ENCODE measurements at places on chromosomes 3 and 15.

GRCh38 chr3:43217633-43218032, 68.7 kb upstream of the SNRK start:
- DNase-seq: no peak

- no peak for DNase-seq
These were observed 5.9 kb downstream of the ANKRD63 start for GRCh38 chr15:40276927-40277326.

DNA sequence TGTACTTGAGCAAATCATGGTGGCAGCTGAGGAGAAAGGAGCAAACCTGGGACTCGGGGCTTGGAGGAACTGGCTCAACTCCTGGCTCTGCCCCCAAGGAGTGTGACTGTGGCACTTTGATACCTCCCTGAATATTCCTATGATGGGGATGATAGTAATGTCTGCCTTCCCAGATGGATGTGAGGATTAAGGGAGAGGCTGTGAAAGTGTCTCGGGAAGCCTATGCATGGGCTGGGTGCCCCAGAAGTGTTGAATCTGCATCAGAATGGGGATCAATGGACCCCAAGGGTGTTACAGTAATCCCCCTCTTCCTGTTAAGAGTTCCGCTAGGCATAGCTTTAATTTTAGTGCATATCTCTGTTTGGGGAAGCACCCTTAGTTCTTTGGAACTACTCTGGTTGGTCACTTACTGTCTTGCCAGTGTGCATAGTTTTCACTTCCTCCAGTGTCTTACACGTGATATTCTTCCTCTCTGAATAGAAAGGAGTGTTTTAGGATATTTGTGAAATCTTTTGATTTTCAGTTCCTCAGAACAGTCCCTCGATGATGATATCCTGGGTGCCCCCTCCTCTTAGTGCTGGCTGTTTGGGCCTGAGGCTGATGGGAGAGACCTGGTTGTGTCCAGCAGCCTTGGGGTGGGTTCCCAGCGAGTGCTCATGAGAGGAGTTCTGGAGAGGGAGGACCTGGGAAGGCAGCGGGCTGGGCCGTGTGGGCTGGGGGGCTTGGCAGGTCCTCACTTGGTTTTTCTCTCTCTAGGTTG, 97.5 kb downstream of the CHDH start:
- DNase-seq: no peak

GRCh38 chr15:59256482-59256881, 49.8 kb downstream of the LDHAL6B start:
- DNase-seq: no peak

- peak; percentile 81 for DNase-seq
These were observed 640 bp downstream of the MB21D2 start for GRCh38 chr3:192917028-192917403.

GRCh38 chr3:114285648-114286230, 8.1 kb upstream of the TIGIT start:
- DNase-seq: no peak

DNA sequence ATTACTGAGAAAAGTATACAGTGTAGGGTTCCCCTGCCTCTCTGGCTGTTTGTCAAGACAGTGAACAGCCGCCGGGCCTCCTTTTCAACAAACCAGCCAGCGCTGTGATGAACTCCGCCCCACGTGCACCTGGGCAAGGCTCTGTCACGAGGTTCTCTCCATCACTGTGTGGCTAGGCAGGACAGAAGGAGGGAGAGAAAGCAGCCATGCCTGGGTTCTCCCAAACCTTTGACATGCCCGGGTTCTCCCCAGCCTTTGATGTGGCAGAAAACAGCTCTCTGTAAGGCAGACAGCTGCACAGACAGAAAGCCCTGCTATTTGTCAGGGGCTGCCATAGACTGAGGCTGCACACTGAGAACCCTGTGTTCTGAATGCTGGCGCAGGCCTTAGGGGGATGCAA, 101.4 kb upstream of the TRPM1 start:
- DNase-seq: no peak

GRCh38 chr15:35519541-35520149, 26.3 kb downstream of the DPH6 start:
- peak; percentile 82 for DNase-seq

- no peak for DNase-seq
These were observed 732.9 kb downstream of the VGLL3 start for GRCh38 chr3:86257955-86258641.

DNA sequence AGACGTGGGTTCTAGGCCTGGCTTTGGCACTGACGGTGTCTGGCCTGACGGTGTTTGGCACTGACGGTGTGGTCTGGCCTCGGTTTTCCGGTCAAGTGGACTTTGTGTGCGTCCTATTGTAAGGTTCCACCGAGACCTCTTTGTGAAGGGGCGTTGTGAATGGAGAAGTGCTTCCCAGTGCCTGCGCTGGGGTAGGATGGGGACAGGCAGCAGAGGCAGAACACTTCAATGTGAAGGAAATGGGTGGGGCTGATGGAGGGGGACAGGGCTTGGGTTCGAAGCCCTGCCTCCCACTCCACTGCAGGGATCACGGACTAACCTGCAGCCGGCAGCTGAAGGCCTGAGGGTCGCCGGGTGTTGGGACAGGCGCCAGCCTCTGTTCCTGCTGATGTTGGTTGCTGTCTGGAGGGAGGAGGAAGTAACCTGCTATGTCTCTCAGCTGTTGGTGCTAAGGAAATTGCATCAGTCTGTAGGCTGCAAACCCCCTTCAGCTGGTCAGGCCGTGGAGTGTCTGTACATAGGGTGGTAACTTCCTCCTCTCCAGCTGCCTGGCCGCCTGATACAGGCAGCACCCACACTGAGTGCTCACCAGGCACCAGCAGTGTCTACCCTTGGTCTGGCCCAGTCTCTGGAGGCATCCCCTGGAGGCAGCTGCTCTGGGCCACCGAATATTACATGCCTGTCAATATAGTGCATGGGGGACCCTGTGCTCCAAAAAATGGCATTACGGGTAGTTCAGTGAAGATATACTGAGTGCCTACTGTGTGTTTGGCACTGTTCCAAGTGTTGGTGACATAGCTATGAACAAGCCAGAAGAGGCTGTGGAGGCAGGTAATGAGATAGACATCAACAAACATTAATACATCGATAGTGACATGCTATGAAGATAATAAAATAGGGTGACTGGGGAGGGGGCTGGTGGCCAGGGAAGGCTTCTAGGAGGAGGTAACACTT, 1.1 kb downstream of the TM6SF1 start:
- DNase-seq: peak; percentile 33

GRCh38 chr3:123343296-123344174, 105.4 kb downstream of the ADCY5 start:
- DNase-seq: no peak

- DNase-seq: peak; percentile 37
These were observed 287.0 kb downstream of the TLE3 start for GRCh38 chr15:69810431-69811354.

GRCh38 chr3:87553058-87553457, 276.7 kb upstream of the POU1F1 start:
- peak; percentile 47 for DNase-seq

DNA sequence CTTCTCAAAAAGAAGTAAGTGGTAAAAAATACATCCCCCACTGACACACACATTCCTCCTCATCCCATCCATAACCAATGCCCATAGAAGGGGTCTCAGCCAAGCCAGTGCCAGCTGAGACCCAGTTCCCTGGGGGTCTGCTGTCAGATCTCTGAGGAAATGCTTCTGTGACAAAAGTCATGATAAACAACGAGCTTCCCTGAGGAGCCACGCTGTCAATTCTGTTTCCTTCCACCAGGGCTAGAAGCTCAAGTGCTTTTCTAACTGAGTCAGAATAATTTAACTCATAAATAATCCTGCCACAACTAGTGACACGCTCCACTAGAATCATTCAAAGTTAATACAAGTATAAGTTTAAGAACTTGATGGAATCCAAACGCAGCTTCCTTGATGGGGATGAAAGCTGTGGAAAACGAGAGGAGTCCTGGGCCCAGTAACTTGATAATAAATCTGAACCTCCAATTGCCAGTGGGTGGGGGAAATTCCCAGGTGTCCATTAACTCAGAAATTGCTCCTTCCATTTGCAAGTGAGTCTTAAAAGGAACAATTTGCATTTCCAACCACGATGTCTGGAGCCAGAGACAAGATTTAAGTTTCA, 348.7 kb upstream of the LMCD1 start:
- DNase-seq: no peak

- no peak for DNase-seq
These were observed 2.1 kb upstream of the TNK2 start for GRCh38 chr3:195910499-195910845.

Data from HAP-1 (cell line).